ENCODE measurements at places on chromosomes 13 and 19.

DNA sequence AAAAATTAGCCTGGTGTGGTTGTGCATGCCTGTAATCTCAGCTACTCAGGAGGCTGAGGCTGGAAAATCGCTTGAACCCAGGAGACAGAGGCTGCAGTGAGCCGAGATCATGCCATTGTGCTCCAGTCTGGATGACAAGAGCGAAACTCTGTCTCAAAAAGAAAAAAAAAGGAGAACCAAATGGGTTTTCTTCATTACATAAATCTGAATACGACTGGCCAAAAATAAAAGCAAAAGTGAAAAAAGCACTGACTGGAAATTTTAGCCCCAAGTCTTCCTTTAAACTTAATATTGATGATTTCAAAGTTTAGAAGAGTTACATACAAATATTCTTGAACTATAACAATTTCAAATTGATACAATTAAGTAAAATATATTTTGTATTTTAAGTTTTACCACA lies 249.5 kb upstream of the STARD13 start:
- no peak for DNase-seq

DNA sequence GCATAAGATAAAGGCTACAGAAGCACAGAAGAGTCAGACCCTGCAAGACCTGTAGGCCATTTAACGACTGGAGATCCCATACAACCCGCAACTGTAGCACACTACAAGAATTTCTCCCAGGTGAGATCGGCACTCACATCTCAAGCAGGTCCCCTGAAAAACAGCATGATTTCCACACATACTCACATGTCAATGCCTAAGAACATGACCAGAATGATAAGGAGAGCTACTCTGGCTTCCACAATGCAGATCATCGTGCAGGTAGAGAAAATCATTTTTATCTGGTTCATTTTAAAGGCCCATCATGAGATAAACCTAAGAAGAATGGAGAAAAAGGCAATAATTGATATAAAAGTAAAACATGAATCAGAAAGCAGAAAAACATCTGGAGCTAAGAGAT lies 17.5 kb upstream of the PEG3 start:
- DNase-seq: no peak

GRCh38 chr19:49359851-49360820 lies 2.1 kb downstream of the TEAD2 start:
- peak; percentile 10 for DNase-seq

DNA sequence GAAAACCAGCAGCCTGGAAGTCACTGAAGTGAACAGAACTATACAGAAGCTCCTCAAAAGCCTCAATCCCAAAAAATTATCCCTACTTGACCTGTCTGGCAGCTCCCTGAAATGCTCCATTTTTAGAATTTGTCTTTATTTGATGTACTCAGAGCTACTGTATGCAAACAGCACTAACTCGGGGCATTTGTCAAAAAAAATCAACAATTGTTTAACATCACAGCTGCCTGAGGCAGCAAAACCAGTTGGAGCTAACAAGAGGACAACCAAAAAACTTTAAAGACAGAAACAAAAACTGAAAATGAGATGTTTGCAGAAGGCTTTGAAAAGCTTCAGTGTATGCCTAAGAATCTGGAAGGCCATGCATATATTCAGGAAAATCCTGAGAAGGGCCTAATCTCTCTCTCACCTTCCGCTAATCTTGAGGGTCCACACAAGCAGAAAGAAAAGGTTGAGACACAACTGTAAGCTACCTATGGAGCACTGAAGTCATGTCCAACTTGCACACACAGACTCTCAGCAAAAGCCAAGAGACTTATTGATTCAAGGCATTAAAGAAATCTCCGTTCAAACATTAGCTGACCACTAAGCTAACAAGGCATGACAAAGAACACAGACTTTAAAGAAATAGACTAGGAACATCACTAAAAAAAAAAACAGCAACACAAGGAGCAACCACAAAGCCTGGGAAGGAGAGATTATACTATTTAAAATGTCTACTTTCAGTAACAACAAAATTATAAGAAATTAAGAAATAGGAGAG lies 16.1 kb downstream of the VWA8 start:
- DNase-seq: no peak

DNA sequence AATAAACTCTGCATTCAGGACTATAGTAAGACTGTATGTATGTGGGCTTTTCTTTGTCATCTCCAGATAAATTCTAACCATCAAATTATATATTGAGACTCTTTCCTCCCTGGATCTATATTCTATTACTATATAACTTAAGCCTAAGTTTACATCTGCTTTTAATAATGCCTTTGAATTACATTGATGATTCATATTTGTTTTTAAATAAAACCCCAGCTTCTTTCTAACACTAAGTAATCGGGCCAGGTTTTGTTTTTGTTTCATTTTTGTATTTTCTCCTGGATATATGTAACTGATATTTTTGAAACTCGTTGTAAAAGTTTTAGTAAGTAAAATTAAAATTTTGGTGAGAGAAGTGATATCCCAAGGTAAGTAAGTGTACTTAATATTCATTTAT lies 1599.1 kb downstream of the PCDH9 start:
- no peak for DNase-seq

DNA sequence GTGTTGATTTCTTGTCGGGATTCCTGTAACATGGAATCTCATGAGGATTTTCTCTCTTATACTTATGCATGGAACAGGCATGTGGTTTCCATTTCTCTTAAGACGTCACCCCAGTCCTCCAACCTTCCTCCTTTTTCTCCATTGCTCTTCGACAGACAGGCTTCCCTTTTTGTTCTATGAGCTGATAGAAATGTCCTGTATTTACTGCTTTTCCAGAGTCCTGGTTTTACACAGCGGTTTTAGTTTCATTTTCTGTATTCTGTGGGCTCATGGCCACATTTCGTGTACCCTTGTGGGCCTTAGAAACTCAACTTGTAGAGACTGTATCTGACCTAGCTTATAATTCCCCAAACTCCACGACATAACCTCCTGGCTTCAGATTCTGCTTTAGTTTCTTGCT lies 113.1 kb downstream of the PAN3 start:
- DNase-seq: no peak

- DNase-seq: no peak
These were observed 680 bp downstream of the LIG4 start for GRCh38 chr13:108214441-108215271.

GRCh38 chr19:11410682-11411081 lies 8.4 kb downstream of the RGL3 start:
- DNase-seq: no peak

GRCh38 chr13:71316792-71317363 lies 550.1 kb downstream of the DACH1 start:
- no peak for DNase-seq

DNA sequence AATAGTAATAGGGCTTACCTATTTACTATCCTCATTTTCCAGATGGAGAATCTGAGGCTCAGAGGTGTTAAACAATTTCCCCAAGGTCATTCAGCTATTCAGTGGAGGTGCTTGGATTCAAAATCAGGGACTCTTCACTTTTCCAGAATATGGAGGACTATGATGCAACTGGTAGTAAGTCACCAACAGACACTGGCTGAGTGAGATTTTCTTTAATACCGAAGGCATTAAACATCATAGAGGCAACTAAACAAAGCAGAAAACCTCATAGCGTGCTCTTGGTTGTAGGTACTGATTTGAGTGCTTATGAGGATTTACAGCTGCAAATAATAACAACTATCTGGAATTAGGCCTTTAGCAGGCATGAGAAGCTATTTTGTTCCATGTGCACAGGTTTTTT lies 134.4 kb downstream of the DLEU7 start:
- DNase-seq: no peak

DNA sequence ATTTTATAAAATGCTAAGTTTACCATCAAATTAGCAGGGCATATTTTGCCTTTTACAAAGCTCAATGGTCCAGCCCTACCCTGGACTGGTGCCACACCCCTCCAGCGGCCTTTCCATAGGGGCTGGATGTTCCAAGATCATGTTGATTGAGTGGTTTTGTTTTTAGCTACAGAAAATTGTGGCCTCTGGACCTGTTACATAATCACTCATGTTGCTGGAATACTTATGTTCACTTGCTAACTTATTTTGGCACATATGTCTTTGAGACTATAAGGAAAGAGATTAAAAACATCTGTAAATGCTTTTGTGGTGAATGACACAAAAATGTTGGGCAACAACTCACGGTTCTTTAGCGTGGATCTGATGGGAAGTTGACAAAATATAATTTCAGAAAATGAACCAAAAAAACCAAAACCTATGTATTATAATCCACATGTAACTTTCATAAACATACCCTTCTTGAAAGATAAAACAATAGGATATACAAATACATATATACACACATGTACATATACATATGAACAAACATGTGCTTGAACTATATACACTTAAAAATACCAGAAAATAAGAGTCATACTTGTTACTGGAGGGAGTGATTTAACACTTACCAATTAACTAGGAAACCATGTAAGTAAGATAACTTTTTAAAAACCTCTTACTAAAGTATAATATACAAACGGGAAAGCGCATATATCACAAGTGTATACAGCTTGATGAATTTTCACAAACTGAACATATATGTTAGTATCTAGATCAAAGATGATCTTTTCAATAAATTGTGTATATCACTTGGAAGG lies 46.6 kb upstream of the SLC15A1 start:
- no peak for DNase-seq

GRCh38 chr19:20273376-20273775 lies 106.4 kb downstream of the ZNF486 start:
- no peak for DNase-seq

- DNase-seq: peak; percentile 24
These were observed 62.1 kb downstream of the ZNF737 start for GRCh38 chr19:20503476-20503875.
